ENCODE measurements at places on chromosomes 12 and 14.
A peak's percentile ranks its signal among the peaks of the same experiment; 100 is the strongest.

- DNase-seq: no peak
Observed at GRCh38 chr12:5204271-5204670, 160.6 kb downstream of the KCNA5 start.

- peak; percentile 39 for DNase-seq
Observed at GRCh38 chr14:104386151-104386841, 193.3 kb upstream of the C14orf180 start.

- DNase-seq: no peak
Observed at GRCh38 chr12:31965090-31965489, 5.9 kb downstream of the RESF1 start.

DNA sequence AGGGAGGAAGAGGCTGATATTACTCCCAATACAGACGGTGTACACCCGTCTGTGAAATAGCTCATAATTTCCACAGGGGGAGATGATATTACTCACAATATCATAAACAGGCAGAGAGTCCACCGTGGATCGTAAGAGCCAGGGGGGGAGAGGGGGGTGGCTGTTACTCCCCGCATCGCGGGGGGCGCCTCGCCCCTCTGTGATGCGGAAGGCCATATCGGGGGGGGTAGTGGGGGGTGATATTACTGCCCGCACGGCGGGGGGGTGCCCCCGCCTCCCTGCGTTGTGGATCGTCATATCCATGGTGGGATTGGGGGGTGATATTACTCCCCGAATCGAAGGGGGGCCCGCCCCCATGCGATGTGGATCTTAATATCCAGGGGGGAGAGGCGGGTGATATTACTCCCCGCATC, 91.9 kb downstream of the FRMD6 start:
- DNase-seq: no peak

DNA sequence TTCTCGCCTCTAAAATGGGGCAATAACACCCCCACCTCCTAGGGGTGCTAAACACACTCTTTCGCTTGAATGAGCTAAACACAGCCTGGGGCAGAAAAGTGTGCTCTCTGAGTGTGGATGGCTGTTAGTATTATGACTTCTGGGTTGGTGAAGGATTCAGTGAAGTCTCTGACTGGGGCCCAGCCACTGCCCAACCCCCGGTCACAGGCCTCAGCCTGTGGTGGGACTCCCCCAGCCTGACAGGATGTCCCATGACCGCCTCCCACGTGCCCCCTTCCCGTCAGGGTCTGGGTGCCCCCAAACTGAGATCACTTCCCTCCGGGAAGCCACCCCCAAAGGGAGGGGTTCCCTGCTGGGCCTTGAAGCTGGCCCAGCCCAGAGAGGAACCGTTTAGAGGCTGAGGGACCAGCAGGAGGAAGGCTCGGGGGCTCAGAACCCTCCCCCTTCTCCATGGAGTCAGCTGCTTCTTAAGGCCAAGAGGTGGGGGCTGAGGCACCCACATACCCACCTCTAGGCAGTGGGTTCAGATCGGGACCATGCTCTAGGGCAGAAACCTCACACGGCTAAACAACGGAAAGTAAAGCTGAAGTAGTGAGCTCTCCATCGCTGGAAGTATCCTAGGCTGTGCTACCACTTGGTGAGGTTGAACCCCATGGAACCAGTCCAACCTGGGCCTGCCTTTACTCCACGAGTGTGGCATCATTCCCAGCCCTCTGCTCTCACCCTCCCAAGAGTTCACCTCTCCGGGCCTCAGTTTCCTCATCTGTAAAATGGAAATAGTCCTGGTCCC, 13.8 kb downstream of the DTX1 start:
- DNase-seq: no peak

DNA sequence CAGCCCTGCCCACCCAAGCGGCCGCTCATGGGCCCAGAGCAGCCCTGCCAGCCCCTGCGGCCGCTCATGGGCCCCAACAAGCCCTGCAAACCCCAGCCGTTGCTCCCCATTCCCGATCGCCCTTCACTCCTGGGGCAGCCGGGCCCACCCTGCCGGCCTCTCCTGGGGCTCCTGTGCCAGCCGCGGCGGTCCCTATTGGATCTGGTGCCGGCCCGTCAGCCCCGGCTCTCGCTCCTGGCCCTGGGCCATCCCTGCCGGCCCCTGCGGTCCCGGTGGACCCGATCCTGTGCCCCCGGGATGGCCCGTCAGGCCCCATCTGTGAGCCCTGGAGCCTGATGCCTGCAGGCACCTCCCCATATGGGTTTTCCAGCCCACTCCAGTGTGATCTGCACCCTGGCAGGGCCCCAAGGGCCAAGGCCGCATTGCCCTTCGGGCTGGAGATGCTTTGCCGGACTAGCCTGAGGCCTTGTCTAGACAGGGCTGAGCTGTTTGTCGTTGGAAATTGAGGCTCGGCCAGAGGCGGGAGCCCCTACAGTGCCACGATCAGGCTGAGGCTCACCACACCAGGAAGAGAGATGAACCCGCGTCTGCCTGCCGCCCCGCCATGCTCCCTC, 20.3 kb downstream of the FBRSL1 start:
- DNase-seq: no peak

GRCh38 chr14:102602421-102603292, 10.2 kb downstream of the RCOR1 start:
- no peak for DNase-seq

DNA sequence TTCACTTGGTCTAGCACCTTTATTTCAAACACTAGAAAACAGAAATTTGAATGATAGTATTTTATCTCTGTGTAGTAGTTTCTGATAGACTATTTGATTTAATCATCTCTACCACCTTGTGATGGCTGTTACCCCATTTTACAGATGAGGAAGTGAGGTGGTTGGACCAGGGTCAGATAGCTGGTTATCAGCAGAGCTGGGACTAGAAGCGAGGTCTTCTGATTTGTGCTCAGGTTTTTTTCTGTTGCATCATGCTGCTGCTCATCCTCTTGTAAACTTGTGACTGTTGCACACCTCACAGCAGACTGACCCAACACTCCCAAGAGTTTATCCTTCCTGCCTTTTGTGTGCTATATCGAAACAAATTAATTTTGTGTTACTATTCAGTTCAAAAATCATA, 10.1 kb upstream of the MANSC4 start:
- DNase-seq: no peak

- no peak for DNase-seq
Observed at GRCh38 chr12:59119676-59120075, 199.4 kb upstream of the LRIG3 start.

DNA sequence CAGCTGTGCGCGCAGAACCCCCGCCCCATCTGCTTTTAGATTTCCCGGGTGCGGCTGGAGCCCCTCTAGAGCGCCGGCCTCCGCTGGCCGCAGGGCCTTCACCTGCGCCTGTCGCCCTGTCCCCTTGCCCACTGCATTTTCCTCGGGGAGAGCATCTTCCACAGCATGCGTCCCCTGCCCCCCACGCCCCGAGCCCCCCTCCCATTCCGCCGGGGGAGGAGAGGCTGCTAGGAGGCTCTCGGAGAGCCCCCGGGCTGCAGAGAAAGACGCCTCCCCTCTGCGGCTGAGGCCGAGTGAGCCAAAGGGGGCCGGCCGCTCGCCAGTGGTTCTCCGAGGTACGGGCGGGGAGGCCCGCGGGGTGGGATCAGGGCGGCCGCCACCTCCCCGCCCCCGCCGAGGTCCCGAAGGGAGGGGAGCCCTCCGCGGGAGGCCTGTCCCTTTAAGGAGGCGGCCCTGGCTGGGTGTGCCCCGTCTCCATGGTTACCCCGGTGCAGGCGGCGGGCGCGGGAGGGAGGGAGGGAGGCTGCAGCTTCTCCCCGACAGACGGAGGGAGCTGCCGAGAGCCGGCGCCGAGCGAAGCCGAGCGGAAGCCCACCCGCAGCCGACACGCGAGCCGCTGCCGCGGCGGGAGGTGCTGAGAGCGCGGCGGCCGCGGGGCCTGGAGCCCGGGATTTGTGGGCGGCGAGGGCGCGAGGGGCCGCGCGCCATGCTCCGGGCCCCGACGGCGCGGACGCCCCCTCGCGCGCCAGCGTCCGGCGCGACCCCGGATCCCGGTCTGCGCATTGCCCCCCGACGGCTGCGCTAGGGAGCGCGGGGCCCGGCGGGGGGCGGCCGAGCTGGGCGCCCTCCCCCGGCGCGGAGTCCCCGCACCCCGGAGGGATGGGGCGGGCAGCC, at the start of gene KCNH3:
KCNH3 (plus strand) TSS at position 521 of the 894 bp plus-strand sequence. CDS start 387 bp downstream, outside the sequence.
- DNase-seq: peak; percentile 84

DNA sequence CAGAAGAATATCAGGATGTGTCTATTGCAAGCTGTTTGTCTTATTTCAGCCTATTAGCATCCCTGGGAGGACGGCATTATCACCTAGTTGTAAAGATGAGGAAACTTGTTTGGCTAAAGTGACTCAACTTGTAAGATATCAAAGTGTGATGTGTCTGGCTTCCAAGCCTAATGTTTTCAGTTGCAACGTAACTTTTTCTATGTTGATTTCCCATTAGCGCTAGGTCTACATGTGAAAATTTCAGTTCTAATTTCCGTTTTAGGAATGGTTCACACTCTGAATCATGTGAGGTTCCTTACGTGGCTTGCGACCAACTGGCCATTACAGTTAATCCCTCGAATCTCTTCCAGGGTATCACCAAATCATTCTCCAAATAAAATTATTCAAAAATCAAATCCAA, 58.0 kb downstream of the LLPH start:
- no peak for DNase-seq

GRCh38 chr12:85156569-85156968, 120.4 kb downstream of the LRRIQ1 start:
- DNase-seq: no peak

All from right forelimb (tissue), 1 donor.